ENCODE measurements at places on chromosomes 5 and 9.

- no peak for DNase-seq
Measured at GRCh38 chr9:98807070-98807813, at the start of gene GALNT12. Gene GALNT12 (plus strand): TSS chr9:98807670. CDS start chr9:98807699, 29 bp downstream.

DNA sequence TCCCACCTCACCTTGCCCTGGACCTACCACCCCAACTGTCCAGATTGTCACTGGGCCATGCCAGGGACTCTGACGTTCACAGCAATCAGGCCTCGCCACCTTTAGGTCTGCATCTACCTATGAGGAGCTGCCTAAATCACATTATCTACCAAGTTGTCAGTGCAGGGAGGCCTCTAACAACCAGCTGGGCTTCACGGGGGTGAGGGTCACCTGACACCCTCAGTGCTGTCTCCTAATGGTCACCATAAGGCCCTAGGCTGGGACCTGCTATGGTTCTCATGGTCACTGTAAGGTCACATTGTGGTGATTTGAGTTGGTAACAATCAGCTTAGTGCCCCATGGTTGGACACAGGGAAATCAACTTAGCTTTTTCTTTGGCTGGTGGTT, 119.2 kb upstream of the CXCL14 start:
- no peak for DNase-seq

DNA sequence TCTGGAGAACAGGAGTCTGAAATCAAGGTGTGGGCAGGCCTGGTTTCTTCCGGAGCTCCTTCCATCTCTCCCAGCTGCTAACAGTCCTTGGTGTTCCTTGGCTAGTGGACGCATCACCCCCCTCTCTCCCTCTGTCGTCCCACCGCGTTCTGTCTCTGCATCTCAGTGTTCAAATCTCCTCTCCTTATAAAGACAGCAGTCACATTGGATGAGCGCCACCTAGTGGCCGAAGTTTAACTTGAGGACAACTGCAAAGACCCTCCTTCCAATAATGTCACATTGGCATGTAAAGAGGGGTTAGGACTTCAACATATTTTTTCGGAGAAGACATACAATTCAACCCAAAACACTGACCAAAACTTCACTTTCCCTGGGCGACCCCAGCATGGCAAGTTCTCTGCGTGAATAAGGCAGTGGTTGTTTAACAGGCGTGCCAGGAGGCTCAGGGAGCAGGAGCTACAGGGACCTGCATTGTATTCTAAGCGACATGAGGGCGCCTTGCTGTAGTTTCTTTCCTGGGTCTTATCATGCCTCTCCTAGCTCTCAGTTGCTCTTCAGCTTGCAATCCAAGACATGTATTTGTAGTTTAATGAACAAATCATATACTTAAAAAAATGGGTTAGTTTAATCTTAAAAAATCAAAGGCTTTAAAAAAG, 27.9 kb upstream of the BASP1 start:
- peak; percentile 73 for DNase-seq

DNA sequence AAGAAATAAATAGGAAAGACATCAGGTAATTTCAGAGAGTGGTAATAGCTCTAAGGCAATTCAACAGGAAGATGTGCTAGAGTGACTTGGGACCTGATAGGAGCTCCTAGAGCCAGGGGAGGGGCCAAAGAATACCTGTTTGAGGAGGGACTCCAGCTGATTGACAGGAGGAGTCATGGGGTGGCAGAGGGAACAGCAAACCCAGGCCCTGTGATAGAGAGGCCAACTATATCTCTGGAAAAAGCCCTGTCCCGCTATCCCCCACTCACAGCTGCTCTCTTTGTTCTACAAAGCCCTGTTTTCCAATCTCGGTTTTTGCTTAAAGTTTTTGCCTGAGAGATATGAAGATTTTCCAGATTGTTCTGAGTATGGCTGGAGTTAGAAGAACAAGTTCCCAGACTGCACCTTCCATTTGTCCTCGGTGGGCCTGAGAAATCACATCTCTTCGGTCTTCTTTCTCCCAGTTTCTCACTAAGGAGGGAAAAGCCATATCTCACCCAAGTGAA, 9.0 kb upstream of the NSD1 start:
- no peak for DNase-seq

DNA sequence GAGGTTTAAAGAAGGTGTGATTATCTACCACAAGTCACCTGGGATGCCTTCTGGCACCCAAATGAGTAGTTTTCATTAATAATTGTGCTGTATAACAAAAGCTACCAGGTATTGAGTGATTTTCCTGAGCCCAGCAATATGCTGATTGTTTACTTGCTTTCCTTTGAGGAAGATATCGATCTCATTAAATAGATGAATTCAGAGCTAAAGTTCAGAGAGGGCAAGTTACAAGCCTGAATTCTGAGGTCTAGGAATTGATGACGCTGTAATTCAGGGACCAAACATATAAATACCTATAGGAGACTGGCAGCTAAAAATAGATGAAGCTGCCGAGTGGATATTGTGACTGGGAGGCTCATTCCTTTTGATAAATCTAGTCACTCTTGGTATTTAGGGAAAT, 1.1 kb downstream of the ERCC6L2 start:
- no peak for DNase-seq

GRCh38 chr9:136143215-136144001, 24.7 kb upstream of the TMEM250 start:
- DNase-seq = no peak

DNA sequence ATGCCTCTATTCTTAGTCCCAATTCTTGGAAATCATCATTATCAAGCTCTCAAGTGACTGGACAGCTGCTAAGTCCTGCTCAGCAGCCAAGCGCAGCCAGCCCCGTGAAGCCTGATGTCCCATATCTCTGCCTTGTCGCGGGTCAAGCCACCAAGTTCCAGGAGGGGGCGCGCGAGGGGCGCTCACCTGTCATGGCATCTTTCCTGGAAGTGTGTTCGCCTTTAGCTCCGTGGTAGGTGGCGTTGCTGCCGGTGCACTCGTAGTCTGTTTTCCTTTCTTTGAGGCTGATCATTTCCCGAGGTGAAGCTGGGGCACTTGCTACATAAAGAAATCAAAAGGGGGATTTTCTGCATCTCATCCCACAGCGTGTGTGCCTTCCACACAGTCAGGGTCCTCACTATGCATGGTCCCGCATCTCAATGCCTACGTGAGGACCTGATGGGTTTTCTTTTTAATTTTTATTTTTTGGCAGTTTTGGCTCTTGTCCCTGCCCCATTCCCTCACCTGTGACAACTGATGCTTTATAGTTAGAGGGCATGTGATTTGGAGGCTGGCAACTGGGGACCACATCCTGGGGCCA, 227.0 kb upstream of the DAP start:
- DNase-seq = peak; percentile 18

DNA sequence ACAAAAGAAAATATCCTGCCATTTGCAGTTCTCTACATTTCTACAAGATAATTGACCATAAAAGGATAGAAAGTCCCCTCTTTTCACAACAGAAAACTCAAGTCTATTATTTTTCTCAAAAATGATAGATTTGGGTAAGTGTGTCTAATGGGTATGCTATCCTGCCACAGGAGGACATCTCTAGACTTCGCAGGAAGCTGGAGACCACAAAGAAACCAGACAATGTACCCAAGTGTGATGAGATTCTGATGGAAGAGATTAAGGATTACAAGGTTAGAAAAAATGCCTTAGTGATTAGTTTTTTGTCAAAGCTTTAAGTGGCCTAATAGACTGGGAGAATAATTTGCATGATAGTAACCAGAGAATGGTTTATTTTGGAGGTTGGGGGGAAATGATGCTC, 28.1 kb downstream of the RNF20 start:
- no peak for DNase-seq

- DNase-seq = peak; percentile 75
Measured at GRCh38 chr5:164013077-164013670, 507.8 kb downstream of the MAT2B start.

DNA sequence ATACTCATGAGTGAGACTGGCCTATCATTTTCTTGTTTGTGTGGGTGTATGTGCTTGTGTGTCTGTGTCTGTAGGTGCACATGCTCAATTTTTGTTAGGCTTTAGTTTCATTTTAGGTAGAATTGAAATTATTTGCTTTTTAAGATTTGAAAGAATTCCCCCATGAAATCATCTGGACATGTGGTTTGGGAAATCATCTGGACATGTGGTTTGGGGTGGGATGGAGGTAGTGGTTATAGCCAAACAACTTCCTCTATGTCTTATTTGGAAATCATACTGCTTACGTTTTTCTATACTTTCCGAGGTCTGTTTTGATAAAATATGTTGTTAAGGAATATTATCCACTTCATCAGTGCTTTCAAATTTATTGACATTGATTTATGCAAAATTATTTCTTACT, 485.4 kb upstream of the CLINT1 start:
- DNase-seq = no peak

- DNase-seq = no peak
Measured at GRCh38 chr9:111919875-111920274, 23.3 kb downstream of the UGCG start.

DNA sequence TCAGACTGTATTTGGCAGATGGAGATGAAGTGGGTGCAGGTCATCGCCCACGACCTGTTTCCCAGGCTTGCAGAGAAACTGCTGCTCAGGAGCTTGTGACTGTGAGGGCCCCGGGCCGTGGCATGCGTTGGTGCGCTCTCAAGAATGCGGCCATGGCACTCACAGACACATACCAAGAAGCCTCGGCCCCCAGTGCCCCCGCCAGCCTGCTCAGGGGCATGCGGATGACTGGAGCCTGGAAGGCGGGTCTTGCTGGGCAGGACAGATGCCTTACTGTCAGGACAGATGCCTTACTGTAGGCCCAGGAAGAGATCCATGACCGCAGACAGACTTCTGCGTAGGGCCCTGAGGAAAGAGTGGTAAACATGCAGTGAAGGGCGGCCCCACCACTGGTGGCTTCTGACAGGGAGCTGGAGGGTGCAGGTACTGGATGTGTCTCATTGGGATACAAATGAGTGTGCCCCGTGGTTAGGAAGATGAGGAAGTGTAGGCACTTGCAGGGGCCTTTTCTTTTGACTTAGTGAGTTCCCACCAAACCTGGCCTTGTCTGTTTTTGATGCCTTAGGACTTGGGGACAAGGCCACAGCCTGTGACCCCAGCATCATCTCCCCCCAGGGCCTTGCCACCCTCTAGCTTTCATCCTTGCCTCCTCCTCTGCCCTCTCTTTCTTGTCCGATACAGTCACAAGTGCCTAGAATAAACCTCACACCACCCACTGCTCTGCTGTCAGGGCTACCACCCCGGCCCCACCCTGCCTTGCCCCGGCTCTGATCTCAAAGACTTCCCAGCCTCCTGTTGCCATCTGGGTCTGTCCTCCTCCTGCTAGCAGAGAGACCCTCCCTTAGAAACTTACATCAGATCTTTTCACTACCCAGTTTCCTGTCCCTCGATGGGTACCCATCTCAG, 68.8 kb upstream of the ABL1 start:
- DNase-seq = no peak

DNA sequence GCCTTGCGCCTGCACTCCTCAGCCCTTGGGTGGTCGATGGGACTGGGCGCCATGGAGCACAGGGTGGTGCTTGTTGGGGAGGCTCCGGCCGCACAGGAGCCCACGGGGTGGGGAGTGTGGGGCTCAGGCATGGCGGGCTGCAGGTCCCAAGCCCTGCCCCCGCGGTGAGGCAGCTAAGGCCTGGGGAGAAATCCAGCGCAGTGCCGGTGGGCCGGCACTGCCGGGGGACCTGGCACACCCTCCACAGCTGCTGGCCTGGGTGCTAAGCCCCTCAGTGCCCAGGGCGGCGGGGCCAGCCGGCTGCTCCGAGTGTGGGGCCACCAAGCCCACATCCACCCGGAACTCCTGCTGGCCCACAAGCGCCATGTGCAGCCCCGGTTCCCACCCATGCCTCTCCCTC, 358.8 kb upstream of the RIOK2 start:
- no peak for DNase-seq

DNA sequence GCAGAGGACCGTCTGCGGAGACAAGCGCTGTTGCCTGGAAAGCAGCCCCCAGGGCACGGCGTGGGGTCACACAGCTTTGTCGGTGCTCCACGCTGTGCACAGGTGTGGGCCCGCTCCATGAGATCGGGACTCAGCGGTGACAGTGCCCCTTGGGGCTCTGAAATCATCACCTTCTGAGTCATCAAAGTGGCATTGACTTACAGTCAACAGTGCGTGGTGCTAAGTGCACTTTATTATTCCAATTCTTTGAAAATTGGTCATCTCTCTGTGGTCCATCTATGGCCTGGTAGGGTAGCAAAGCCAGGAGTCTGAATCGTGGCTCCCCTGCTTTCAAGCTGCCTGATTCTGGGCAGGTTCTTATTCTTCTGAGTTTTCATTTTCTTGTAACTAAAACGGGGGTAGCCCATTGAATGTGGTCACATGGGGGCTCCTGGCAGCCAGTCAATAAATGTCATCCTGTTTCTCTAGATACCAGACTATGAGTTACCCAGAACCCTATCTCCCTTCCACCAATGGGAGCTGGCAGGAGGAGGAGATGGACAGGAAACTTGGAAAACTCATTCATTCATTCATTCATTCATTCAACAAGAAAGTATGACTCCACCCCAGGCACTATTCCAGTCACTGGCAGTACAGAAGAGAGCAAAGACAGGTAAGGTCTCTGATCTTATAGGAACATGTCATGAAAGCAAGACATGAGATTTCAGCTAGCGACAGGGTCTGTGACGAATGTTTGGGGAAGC, 20.3 kb upstream of the UNC5A start:
- DNase-seq = no peak

- DNase-seq = no peak
Measured at GRCh38 chr9:124880501-124880900, 18.6 kb downstream of the ARPC5L start.

GRCh38 chr5:175698401-175699115, 40.7 kb downstream of the HRH2 start:
- no peak for DNase-seq

DNA sequence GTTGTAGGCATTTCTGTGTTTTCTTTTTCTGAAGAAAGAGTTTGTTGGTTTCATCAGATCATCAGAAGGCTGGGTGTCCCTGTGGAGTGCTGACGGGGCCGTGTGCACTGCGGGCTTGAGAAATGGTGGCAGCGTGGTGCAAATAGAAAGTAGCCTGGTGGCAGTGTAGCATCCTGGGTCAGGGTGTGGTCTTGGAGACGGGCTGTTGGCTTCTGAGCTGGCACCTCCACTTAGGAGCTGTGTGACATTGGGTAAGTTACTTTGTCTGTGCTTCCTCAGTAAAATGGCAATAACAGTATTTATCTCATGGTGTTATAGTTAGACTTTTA, 10.0 kb upstream of the NDST1 start:
- no peak for DNase-seq

- DNase-seq = no peak
Measured at GRCh38 chr9:127197186-127197860, 67.3 kb upstream of the GARNL3 start.

- DNase-seq = no peak
Measured at GRCh38 chr5:14386884-14387624, 194.5 kb upstream of the OTULINL start.

DNA sequence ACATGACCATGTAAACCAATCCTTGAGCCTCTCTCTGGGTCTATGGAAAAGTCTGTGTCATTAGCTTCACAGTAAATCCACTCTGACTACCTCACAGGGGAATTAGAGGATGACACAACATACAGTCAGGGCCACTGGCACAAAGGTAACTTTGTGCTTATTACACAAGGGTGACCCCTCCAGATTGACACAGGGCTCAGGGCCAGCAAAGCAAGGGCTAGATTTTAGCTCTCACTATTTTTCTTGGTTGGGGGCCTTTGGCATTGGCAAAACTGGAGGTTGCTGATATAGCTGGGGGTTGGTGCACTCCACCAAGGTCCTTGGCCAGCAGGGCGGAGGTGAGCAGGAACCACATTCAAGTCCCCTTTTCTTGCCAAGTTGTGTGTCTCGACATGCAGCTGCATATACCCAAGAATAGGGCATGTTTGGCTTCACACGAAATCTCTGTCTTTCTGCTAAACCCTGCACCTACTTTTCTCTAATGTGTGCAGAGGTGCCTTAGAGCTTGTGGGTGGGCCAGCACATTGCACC, 15.2 kb upstream of the OSMR start:
- DNase-seq = no peak

Data from right renal cortex interstitium (tissue), 3 donors.